GM12892 (cell line): ENCODE measurements at places on chromosomes 1 and 21.

DNA sequence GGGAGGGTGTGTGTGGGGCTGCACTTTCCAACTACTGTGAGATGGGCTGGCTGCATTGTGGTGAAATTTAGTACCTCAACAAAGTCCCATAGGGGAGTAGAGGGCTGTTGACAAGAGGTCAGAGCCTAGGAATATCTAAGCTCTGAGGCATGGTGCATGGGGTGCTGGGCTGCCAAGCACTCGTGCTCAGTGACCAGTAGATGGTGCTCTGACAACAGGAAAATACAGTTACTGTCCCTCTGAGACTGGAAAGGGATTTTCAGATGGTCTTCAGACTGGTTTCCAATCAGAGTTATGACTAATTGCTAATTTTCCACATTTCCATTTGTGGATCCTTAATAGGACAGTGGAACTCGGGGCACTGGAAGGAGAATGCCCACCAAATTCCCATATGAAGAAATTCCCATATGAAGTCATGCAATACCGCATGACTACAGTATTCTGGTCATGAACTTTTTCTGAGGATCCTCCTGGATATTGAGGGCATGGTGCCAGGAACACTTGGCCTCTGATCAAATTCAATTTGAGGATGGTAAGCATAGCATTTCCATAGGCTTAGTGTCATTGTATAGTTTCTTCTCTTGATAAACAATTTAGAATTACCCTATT, 4.1 kb upstream of the CACNA1E start:
- no peak for DNase-seq

- no peak for DNase-seq
These were observed 836 bp downstream of the OLFML3 start for GRCh38 chr1:113980110-113980509.

DNA sequence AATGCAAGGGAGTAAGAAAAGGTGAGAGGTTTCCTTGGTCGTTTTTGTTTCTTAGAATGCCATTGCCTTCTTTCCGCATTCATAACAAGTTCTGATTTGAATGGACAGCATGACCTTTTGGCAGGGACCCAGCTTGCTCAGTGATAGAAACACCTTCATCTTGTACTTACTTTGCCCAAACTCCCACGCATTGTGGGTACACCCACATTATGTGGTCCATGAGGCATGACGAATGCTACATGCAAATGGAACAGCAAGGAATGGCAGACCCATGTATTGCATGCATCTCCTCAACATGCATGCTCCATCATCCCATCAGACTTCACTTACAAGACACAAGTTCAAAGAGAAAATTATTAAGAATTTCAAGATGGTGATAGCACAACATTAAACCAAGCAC, 102.8 kb downstream of the CDC7 start:
- no peak for DNase-seq

- no peak for DNase-seq
These were observed 22.3 kb upstream of the PEX19 start for GRCh38 chr1:160307118-160307791.

GRCh38 chr1:21926065-21926464, 11.0 kb downstream of the HSPG2 start:
- no peak for DNase-seq

DNA sequence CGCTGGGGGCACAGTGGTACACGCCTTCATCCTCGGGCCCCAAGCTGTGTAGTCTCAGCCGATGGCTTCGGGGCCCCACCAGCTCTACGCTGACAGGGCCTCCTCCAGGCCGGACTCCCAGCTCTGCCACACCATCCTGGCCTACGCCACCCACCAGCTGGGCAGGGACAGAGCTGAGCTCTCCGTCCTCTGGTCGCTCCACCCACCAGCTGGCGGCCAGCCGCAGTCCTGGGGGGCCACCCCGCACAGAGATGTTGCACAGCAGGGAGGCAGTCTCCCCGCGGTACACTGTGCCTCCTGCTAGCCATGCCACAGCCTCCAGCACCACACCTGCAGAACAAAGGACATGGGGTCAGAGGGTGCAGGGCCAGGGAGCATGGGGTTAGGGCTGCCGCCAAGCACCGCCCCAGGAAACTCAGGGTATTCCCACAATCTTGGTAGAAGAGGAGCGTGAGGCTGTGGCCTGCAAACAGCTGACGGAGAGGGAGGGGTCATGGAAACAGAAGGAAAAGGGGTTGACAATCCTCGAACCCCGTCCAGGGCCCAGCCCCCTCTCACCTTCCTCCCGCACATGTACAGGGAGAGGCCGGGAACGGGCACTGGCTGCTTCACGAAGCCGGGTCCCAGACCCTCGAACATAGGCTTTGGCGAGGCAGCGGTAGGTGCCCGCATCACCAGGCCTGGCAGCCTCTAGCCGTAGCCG, 5.9 kb downstream of the IGSF8 start:
- no peak for DNase-seq

- no peak for DNase-seq
These were observed 11.5 kb downstream of the RIMS3 start for GRCh38 chr1:40653851-40654537.

- DNase-seq = no peak
These were observed 29.3 kb downstream of the ZBTB8B start for GRCh38 chr1:32494196-32494595.

DNA sequence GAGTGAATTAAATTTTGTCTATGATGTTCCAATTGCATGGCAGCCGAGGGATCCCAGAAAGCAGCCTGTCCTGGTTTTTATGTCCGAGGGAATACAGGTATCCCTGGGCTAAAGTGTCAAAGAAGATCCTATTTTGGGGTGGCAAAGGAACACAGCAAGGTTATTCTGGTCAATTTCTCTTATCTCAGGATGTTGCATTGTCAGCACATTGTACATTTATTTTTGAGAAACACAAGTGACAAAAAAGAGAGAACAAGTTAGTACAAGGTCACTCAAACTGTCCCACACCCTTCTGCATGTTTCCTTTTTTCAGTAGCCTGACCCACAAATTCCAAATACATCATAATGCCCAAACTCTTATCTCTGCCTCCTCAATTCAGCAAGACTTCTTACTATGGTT, 17.7 kb downstream of the RGS18 start:
- DNase-seq = no peak

GRCh38 chr1:86705665-86705985, 1.2 kb downstream of the SH3GLB1 start:
- no peak for DNase-seq

GRCh38 chr1:55146781-55147180, 68.4 kb downstream of the USP24 start:
- no peak for DNase-seq

GRCh38 chr1:231970684-231971083, 344.1 kb downstream of the DISC1 start:
- DNase-seq = no peak

DNA sequence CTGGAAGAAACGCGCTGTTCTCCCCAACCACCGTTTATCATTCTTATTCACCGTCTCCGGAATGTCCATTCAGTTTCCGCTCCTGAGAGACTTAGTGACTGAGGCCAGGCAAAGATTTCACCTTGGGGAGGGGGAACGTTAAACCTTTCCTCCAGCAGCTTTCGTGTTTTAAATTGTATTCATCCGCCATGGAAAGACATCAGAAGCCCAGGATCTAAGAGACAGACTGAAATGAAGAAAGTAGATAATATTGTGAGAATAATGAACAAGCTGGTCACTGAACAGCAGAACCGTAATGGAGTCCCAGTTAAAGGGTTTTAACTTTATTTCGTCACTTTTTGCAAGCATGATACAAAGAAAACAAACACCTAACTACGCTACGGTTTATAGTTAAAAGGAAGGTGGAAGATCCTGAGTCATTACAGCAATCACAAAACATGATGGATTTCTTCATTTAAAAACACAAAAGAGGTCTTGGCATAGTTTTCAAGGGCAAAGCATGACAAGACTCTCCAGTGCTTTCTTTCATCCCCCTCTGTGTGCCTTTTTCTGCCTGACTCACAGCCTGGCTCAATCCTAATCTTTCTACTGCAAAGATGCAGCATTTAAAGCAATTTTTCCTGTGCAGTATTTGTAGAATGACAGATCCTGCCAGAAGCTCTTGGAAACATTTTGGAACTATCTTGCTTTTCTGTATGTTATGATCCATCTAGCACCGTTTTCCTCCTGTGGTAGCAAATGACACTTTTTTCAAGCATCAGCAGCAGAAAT, 722 bp upstream of the SLC19A2 start:
- DNase-seq = no peak

- DNase-seq = no peak
These were observed 1.1 kb upstream of the BRDT start for GRCh38 chr1:91948097-91948496.

- DNase-seq = no peak
These were observed 21.1 kb upstream of the RIMKLA start for GRCh38 chr1:42359466-42359865.

- DNase-seq = no peak
These were observed 4.8 kb downstream of the PDZK1IP1 start for GRCh38 chr1:47184822-47185677.

DNA sequence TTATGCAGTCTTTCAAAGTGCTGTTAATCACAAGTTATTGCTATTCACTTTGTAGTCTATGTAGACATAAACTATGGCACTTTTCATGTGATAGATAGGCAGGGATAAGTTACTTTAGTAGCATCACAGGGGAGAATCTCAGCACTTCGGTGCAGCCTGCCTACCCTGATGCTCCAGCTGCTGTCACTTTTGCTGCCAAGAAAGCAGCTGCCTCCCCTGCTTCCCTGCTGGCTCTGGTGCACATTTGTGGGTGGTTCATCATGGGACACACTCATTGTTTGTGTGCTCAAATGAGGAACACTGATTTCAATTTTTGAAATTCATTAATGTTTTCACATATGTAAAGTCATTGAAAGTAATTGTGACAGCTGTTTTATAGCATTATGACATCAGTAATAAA, 272.6 kb downstream of the S1PR1 start:
- no peak for DNase-seq

DNA sequence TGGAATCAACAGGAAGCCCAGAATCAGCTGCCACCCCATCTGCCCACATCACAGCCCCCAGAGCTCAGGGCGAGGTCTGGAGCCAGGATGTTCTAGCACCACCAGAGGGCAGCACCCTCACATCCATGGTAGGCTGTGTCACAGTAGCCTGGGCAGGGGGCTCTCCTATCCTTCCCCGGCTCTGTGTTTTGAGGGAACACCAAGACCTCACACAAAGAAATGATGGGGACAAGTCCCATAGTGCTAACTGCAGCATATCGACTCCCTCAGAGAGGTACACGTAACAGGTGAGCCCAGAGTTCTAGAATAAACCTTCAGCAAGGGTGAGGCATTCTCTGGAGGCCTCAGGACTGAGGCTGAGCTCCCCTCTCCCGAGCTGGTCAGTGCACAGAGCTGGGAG, 2.3 kb upstream of the KCNC4 start:
- DNase-seq = peak; percentile 65

DNA sequence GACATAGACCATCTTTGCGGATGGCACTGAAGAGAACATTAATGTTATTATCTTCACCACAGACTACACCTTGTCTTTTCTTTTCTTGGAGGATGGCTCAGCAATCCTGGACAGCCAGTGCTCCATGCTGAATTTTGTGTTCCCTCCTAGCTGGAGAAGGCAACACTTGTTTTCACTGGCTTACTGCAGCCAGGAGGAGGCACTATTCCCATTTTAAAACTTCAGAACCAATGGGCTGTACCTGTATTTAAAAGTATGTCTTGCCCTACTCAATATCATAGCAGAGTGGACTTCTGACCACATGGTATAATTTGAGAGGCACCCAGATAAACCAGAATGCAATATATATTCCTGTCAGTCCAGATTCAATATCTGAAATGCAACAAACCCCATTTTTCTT, 53.3 kb upstream of the POGK start:
- no peak for DNase-seq

- no peak for DNase-seq
These were observed 4.7 kb upstream of the MAN1C1 start for GRCh38 chr1:25611843-25612242.

DNA sequence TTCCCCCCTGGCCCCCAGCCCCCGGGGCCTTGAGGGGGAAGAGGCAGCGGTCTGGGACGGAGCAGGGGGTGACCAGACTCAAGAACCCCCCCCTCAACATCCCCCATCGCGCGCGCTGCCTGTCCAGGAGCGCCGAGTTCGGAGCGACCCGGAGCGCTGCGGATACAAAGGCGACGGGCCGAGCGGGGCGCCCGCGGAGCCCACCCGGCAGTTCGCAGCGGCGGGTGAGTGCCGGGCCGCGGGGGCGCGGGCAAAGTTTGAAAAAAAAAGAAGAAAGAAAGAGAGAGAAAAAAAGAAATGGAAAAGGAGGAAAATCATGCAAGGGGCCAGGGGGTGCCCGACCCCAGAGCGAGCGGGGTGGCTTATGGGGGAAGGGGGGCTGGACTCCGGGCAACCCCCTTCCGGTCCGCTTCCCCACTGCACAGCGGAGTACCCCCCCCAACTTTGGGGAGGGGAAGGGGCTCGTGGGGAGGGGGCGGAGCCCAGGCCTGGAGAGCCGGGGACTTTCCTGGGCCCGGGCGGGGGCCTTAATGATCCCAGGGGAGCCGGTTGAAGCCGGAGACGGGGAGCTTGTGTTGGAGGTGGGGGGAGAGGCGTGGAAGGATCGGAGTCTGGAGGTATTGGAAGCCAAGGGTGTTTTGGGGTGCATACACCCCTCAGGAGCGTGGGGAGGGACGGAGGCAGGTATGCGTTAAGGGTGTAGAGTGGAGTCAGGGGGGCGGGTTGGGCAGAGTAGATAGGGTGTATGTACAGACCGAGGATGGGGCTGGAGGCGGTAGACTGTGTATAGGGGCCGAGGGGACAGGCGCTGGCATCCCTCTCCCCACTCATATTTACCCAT, 502 bp downstream of the VANGL2 start:
- no peak for DNase-seq

- no peak for DNase-seq
These were observed 4.4 kb upstream of the UTP25 start for GRCh38 chr1:209823143-209824041.

DNA sequence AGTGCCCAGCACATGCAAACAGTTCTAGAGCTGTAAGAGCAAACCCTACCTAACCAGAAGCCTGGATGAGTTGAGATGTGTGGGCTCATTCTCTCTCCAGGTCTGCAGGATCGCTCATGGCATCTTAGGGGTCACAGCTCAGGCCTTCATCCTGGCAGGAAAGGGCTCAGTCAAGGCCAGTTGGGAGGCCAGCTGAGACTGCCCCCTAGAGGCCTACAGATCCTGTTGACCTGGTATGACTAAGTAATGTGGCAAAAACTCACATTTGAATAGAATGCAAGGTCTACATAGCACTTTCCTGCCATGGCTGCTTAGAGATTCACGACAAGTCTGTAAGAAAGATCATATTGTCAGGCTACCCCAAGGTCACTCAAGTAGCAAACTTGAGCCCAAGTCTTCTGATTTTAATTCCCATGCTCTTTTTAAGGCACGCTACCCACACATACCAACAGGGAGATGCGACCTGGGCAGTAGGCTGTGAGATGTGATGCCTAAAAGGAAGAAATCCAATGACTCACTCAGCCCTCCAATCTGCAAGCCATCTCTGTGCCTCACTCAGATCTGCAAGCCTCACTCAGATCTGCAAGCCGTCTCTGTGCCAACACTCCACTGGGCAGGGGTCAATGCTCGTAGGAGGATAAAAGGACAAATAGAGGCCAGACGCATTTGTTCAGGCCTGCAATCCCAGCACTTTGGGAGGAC, 5.1 kb upstream of the CAPN8 start:
- DNase-seq = no peak

GRCh38 chr1:215606564-215607168, 39.6 kb downstream of the KCTD3 start:
- DNase-seq = no peak

GRCh38 chr1:161193561-161194235, 5.2 kb downstream of the ADAMTS4 start:
- DNase-seq = no peak
